Hematopoietic multipotent progenitor cell (in vitro differentiated cells): ENCODE measurements at places on chromosomes 6 and 20. TPM values are rescaled to one million over a fixed set of nuclear protein-coding genes. Genes with fewer than 3 reads are reported as not detected.

DNA sequence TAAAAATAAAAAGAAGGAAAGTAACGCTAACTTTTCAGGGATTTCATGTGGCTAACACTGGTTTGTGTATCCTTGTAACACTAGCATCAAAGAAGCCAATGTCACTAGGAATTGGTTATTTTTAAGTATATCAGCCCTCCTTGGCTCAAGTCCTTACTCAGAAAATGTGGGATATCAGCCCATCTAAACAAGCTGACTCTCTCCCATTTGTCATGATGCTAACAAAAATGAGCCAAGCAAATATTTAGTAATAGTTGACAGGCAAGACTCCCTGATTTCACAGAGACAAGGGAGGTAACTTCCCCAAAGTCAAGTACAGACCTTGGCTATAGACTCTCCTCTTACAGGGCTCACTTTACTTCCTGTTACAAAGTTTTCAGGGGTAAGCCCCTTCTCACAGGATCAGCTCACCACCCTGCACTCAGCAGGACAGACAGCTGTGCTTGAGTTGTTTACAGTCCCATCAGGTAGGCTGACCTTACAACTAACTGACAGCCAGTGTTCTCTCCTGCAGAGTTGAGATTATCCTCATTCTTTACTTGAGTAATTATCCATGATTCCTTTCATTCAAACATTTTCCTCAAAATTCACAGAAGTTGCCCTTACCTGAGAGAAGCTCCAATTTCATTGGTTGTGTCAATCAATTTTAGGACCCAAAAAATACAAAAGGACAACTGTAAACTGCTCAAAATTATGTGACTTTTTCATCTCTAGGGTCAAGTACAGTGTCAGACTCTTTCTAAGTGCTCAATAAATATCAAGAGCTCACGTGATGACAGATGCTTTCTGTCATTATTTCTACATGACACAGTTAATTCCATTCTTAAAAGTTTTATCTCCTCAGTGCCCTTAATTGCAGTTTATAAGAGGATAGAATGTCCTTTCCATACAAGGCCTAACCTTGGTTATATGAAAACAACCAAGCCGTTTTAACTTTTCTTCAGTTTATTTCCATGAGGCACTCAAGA, 38.1 kb upstream of the BMP5 start:
- no peak for DNase-seq

The KIAA0408 gene
- under 0.01 TPM for total RNA-seq

DNA sequence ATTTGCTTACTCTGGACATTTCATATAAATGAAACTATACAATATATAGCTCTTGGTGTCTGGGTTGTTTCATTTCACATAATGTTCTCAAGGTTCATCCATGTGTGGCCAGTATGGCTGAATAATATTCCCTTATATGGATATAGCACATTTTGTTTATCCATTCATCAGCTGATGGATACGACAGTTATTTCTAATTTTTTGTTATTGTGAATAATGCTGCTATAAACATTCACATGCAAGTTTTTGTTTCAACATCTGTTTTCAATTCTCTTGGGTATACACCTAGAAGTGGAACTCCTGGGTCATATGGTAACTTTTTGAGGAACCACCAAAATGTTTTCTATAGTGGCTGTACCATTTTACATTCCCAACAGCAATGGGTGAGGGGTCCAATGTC, 101.1 kb downstream of the CDK19 start:
- DNase-seq, result no peak

DNA sequence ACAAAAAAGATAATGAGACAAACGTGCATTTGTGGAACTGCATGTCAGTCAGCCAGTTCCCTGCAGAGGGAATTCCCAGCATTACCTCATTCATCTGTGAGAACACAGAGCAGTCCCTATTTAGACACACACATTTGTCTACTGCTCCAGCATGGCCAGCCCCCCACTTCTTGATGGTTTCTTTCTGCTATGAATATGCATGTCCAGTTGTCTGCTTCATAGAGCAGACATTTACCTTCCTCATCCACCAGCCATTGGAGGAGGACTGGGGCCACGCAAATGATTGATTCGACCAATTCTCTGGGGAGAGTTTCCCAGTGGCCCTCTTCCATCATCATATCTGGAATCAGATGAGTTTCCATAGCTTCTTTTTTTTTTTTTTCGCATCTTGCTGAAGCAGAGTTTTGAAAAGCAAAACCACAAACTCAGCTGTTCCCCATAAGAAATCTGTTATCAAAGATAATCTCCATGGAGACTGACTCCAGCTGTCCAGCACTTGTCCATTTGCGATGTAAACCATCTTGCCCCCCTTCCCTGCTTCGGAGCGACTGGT, 11.8 kb downstream of the ENPP1 start:
- peak; percentile 30 for DNase-seq

GRCh38 chr6:42260396-42260888, 42.8 kb upstream of the MRPS10 start:
- no peak for DNase-seq

The SYCP2 gene
- total RNA-seq, result 0.27 TPM

DNA sequence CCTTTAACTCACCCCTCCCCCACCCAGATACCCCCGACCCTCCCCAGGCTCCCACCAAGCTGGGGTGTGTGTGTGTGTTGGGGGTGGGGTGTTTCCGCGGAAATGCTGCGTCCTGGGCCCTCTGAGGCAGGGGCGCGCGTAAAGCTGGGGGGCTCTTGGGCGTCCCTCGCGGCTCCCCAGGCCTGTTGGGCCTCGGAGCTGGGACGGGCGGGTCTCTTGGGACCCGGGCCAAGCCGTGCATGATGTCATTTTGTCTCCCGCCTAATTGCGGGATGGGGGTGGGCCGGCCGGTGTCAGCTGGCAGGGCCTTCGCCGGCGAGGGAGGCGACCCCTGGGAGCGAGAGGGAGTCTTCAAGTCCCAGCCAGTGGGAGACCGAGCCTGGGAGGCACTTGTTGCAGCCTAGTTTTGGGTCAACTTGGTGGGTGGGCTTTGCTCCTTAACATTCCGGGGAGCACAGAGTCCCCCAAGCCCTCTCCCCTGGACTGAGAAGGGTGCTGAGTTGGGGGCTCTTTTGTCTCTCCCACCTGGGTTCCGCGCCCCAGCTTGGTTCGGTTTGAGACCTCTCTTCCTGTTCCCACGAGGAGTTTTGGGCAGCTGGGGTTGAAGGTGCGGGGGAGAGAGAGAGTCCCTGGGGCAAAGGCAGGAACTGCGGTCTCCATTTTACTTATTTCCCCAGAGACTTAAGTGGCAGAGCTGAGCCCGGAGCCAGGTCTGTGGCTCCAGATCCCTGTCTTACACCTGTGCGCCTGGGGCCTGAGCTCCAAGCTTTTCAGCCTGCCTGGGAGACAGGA, 623 bp downstream of the MYBL2 start:
- no peak for DNase-seq

The FGD2 gene
- total RNA-seq, result 3.0 TPM

GRCh38 chr20:36313926-36314325, 7.8 kb downstream of the DLGAP4 start:
- DNase-seq, result no peak

DNA sequence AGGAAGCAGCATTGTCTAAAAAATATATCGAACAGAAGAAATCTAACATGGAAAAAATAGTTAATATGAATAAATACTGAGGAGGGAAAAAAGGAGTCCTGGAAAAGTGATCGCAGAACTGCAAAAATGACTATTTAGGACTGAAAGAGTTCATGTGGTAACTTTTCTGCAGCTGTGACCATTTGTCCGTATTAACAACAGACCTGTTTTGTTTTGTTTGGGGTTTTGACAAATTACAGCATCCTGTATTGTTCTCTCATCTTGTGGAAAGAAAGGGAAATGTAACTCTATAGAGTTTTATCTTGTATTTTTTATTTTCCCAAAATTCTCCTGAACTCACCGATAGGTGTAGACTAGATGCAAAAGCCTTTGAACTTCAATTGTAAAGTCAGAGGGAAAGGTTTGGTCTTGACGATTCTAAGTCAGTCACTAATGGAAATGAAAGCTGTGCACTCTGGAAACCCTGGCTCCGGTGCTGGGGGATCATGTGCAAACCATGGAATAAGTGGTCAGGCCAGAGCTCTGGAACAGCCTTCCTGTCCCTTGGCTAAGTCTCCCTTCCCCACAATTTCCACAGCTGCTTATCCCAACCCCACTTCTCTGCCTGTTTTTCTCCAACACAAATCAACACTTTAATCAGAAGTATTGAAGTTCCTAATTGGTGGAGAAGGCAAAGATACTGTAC, 51.2 kb upstream of the MARCKS start:
- DNase-seq, result no peak

GRCh38 chr6:90216072-90216977, 80.3 kb downstream of the BACH2 start:
- no peak for DNase-seq

GRCh38 chr20:57473246-57474048, 51.5 kb downstream of the CTCFL start:
- peak; percentile 78 for DNase-seq

GRCh38 chr20:4230651-4231050, 215.3 kb upstream of the RNF24 start:
- no peak for DNase-seq

- DNase-seq, result no peak
Observed at GRCh38 chr6:149492798-149493343, 8.1 kb upstream of the ZC3H12D start.

The CALHM6 gene
- total RNA-seq, result 77.8 TPM

DNA sequence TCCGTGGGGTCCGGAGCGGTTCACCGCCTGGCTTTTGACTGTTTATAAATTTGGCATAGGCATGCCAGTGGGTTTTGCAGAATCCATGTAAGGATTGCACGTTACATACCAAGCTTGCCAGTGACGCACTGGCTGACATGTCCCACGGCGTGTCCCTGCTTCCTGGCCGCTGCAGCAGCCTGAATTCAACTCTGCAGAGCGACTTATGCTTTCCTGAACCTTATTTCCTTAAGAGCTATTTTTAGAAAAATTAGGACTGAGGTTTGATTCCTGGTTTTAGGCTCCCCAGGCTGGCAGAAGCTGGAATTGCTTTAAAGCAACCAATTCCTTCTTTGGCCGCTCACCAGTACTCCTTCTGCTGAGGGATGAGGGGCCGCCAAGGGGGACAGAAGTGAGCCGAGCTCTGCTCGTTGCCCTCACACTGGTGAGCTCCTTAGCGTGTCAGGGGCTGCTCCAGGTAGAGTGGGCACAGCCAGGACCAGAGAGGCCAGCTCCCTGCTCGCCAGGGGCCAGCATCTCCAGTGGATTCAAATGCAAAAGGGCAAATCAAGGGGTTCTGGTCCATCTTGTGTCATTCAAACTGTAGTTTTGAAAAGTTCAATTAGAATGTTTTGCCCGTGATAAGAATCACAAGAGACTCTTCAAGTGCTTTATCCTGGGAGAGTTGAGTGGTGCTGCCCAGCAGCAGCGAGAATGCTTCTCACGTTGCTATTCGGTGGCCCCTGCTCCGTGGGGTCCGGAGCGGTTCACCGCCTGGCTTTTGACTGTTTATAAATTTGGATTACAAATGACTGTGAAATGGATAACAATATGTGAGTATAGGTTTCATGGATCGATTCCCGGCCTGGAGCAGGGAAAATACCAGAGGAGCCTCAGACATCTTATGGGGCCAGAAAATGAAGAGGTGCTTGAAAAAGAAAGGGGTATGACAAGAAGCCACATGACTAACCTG, 17.5 kb upstream of the IRF4 start:
- DNase-seq, result no peak

The KCNK5 gene
- total RNA-seq, result 18.6 TPM

DNA sequence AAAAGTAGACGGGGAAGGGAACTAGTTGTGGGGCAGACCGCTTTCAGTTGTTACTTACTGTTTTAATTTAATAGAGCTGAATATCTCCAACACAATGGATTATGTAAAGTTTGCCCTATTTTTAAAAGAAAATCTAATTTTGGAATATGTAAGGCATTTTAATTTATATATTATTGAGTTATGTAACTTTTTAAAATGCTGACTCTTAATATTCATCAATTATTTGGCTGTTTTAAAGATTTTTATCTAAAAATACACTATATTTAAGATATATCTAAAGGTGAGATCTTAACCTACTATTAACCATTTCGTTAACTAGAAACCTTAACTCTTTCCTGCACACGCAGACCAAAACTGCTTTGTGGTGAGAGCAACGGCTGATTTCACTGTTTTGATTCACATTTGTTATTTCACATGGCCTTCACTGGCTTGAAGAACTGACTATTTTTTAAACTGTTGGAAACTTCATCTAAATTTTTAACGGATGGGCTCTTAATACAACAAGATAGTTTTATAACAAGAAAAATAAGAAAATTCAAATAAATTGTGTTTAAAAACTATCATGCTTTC, 87.9 kb downstream of the HUS1B start:
- DNase-seq, result no peak
